NCI-H526 treated with DMSO at 0.1 percent for 48 hours (cell line): ENCODE measurements at places on chromosomes 5 and 9.

DNA sequence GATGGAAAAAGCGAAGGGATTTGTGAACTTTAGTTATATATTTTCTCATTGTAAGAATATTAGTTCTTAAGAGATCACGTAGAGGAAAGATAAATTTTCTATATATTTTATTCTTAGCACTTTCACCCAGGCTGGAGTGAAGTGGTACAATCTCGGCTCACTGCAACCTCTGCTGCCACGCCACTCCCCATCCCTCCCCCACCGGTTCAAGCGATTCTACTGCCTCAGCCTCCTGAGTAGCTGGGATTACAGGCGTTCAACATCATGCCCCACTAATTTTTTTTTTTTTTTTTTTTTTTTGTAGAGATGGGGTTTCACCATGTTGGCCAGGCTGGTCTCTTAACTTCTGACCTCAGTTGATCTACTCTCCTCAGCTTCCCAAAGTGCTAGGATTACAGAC is 42.6 kb downstream of the RAB24 start:
- no peak for DNase-seq

GRCh38 chr5:160281275-160281674 is 31.1 kb downstream of the CCNJL start:
- DNase-seq: no peak

GRCh38 chr9:21761309-21761901 is 41.0 kb upstream of the MTAP start:
- no peak for DNase-seq

GRCh38 chr5:17340379-17340778 is 122.9 kb downstream of the BASP1 start:
- no peak for DNase-seq

GRCh38 chr5:111168608-111169007 is 55.6 kb upstream of the CAMK4 start:
- no peak for DNase-seq
